ENCODE measurements at places on chromosomes 5 and 9. TPM values are rescaled to one million over a fixed set of nuclear protein-coding genes. Genes with fewer than 3 reads are reported as not detected.

Gene HMMR
- total RNA-seq = 61.1 TPM

DNA sequence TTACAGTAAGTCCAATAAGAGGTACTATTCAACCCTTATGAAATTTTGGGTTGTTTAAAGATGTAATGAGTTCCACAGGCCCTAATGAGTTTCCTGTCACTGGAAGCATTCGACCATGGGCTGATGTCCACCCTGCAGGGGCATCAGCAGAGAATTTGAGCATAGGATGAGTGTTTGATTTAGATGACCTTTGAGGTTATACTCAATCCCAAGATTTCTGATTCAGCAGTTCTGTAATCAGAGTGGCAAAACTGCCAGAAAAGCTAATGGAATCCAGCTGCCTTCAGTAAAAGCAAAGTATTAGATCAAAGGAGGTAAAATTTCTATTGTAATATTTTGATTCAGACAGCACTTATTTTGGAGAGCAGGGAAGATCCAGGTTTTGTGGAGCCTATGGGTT, 68.3 kb downstream of the COX7C start:
- no peak for DNase-seq
- H3K4me3 ChIP-seq = no peak overlapping the region
- no peak overlapping the region for H3K27ac ChIP-seq
- H3K36me3 ChIP-seq = no peaks in the 10 kb centered on the region
- H3K4me1 ChIP-seq = no peaks in the 10 kb centered on the region

DNA sequence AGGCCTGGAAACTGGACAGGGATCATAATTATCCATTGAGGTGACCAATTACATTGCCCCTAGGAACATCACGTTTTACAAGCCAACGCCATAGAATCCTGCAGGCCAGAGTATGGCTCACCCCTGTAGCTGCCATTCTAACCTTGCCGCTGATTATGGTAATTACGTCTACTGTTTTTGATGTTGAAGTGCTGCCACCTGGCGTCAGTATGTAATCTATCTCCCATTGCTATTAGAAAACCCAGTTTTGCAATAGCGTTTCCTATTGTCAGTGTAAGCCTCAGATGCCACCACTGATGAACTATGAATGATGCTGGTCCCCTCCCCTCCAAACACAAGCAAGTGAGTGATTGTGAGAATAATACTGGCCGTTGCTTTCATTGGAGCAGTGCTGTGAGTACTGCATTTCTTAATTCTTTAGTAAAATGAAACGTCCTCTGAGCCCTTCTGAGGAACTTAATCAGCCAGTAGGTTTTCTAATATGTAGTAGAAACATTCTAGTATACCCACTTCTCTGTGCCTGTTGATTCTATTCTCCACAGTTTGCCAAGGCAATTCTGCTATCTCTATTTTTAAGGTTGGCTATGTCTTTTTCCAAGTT, 100.5 kb upstream of the NMUR2 start:
- H3K4me1 ChIP-seq = no peaks in the 10 kb centered on the region
- no peaks in the 10 kb centered on the region for H3K36me3 ChIP-seq
- H3K4me3 ChIP-seq = no peak overlapping the region
- DNase-seq = peak; percentile 61
- H3K27me3 ChIP-seq = no peaks in the 10 kb centered on the region

GRCh38 chr5:147887026-147887627, 8.6 kb downstream of the SCGB3A2 start:
- H3K27me3 ChIP-seq = no peaks in the 10 kb centered on the region
- DNase-seq = peak; percentile 44
- no peak overlapping the region for H3K27ac ChIP-seq
- no peaks in the 10 kb centered on the region for H3K36me3 ChIP-seq
- H3K4me1 ChIP-seq = peaks cover 6% of the 10 kb centered on the region
- no peak overlapping the region for H3K4me3 ChIP-seq

Gene TRPM6
- total RNA-seq = 4.7 TPM

DNA sequence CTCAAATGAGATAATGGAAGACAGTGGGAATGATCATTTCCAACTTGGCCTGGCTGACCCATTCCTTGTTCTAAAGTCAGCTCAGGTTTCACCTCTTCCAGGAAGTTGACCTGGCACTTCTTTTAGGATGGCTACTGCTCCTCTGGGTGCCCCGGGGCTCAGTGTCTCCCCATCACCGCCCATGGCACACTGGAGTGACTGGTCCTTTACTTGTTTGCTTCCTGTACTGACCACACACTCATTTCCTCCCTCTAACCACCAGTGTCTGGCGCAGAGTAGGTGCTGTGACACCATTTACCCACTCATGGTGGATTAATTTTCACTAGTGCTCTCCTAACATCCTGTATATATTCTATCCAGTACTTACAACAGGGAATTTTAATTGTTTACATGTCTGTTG, 183.5 kb downstream of the CDK5RAP2 start:
- DNase-seq = no peak
- H3K36me3 ChIP-seq = peaks cover 4% of the 10 kb centered on the region

DNA sequence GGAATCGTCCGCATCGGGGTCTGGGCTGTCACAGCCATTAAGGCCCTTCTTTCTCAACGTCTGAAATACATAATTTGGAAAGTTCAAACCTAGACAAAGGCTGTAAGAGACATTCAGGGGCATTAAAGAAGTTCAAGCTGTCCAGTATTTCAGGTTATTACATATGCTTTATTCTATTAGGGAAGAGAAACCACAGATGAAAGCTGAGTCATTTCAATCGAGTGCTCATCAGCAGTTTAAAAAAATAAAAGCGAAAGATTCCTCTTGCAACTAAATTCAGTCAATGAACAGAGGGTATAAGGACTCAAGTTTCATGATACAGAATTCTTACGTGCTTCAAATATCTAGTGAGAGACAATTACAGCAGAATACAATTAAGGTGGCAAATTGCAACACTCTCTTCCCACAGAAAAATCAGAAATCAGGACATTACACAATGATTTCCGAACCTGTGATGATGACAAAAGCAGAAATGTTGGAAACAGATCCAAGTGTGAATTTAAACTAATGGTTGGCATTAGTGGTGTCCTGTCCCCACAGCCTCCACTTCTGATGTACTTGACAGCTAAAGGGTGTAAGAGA, 121.6 kb downstream of the MEF2C start:
- H3K27me3 ChIP-seq = no peaks in the 10 kb centered on the region
- no peak overlapping the region for H3K27ac ChIP-seq

DNA sequence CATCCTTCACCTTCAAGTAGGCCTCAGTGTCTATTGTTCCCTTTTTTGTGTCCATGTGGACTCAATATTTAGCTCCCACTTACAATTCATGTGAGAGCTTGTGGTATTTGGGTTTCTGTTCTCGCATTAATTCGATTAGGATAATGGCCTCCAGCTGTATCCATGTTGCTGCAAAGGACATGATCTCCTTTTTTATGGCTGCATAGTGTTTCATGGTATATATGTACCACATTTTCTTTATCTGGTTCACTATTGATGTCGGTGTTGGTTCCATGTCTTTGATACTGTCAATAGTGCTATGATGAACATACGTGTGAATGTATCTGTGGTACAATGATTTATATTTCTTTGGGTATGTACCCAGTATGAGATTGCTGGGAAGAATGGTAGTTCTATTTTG, 113.7 kb downstream of the FGF18 start:
- H3K27ac ChIP-seq = no peak overlapping the region
- H3K4me3 ChIP-seq = no peak overlapping the region
- no peaks in the 10 kb centered on the region for H3K27me3 ChIP-seq
- H3K36me3 ChIP-seq = no peaks in the 10 kb centered on the region
- DNase-seq = no peak

DNA sequence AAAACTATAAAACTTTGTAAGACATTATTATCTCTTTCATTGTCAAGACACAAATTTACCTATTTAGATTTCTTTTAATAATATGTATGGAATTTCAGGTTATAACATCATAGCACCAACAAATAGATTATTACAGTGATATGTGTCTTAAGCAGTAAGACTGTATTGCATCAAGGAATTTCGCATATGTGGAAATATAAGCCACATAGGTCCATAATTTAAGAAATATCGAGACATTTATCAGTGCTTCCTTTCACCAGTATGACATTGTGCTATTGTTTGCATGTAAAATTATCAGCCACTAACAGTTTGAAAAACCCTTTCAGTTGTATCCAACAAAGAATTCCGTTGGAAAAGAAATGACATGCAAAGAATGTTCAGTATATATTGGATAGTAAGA, 186.7 kb upstream of the RASA1 start:
- H3K27ac ChIP-seq = no peak overlapping the region
- no peak for DNase-seq
- H3K27me3 ChIP-seq = no peaks in the 10 kb centered on the region
- no peak overlapping the region for H3K4me3 ChIP-seq
- H3K36me3 ChIP-seq = no peaks in the 10 kb centered on the region

DNA sequence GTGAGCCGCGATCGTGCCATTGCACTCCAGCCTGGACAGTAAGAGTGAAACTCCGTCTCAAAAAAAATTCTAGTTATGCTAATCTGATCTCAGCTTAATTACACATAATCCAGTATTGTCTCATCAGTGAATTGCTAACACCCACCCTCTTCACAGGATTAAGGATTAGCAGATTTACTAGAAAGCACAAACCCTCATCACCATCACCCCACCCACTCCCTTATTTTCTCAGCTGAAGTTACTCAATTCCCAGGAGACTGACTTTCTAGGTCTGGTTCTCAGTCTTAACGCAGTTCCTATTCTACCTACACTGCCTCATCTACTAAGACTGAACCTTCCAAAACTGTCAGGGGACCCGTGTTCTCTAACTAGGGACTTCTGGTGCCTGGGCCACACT, 9.0 kb downstream of the TOR1B start:
- no peak for DNase-seq
- H3K4me3 ChIP-seq = no peak overlapping the region
- peak overlapping the region; percentile 61 for H3K27ac ChIP-seq
- no peaks in the 10 kb centered on the region for H3K27me3 ChIP-seq
- H3K4me1 ChIP-seq = peaks cover 30% of the 10 kb centered on the region

- no peaks in the 10 kb centered on the region for H3K36me3 ChIP-seq
- H3K27ac ChIP-seq = no peak overlapping the region
- H3K4me3 ChIP-seq = no peak overlapping the region
- H3K27me3 ChIP-seq = no peaks in the 10 kb centered on the region
- no peaks in the 10 kb centered on the region for H3K4me1 ChIP-seq
These were observed 181.1 kb upstream of the ELAVL2 start for GRCh38 chr9:24007185-24007584.

GRCh38 chr9:89905606-89906338, 301.0 kb downstream of the GADD45G start:
- H3K27ac ChIP-seq = no peak overlapping the region
- no peaks in the 10 kb centered on the region for H3K27me3 ChIP-seq
- H3K36me3 ChIP-seq = no peaks in the 10 kb centered on the region
- no peak overlapping the region for H3K4me3 ChIP-seq

- peaks cover 26% of the 10 kb centered on the region for H3K4me1 ChIP-seq
- no peak overlapping the region for H3K27ac ChIP-seq
- no peaks in the 10 kb centered on the region for H3K27me3 ChIP-seq
- peak overlapping the region; percentile 59 for H3K4me3 ChIP-seq
- DNase-seq = no peak
- no peaks in the 10 kb centered on the region for H3K36me3 ChIP-seq
These were observed 5.4 kb upstream of the PITX1 start for GRCh38 chr5:135039271-135040033.

- H3K36me3 ChIP-seq = no peaks in the 10 kb centered on the region
- no peak for DNase-seq
- no peak overlapping the region for H3K27ac ChIP-seq
- H3K4me1 ChIP-seq = no peaks in the 10 kb centered on the region
- H3K4me3 ChIP-seq = no peak overlapping the region
- no peaks in the 10 kb centered on the region for H3K27me3 ChIP-seq
These were observed 51.4 kb upstream of the FSD1L start for GRCh38 chr9:105396441-105396840.

DNA sequence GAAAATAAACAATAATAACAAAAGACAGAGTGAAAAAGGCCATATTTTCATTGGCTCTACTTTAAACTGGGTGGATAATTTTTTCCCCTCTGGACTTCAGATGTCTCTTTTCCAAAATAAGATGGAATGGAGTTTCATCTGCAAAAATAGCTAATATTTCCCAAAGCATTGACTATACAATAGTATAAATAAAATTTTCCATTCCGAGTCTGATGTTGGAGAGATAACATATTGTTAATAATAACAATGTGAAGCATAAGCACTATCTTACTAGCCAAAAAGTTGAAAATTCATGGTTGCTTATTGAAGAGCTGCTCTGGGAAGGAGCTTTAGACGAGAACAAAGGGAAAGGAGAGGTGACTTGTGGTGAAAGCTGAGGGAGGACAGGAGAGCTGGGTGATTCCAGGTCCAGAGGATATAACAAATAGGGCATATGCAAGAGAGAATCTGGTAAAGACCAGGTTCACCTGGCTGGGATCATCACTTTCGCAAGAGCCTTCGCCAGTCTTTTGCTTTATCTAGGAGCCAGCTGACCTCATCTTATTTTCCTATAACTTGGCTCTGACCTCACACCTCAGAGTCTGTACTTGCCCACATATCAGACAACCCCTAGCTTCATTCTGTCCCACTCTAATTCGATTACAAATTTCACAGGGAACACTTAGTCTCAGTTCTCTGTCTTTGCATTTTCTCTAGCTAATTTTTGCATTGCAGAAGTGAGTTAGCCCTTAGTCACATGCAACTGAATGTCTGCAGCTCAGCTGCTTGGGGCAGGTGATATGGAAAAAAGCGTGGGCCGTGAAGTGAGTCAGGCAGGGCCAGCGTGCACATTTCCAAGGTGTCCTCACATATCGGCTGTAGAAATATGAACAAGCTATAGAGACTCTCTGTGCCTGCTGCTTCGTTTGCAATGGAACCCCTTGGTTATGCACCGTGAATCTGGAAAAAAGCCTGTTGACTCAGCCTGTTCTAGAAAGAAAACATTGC, 7.6 kb upstream of the ZNF474 start:
- H3K4me3 ChIP-seq = no peak overlapping the region
- no peaks in the 10 kb centered on the region for H3K27me3 ChIP-seq
- no peak for DNase-seq
- no peaks in the 10 kb centered on the region for H3K4me1 ChIP-seq
- H3K27ac ChIP-seq = no peak overlapping the region
- H3K36me3 ChIP-seq = no peaks in the 10 kb centered on the region

- H3K36me3 ChIP-seq = no peaks in the 10 kb centered on the region
- H3K27me3 ChIP-seq = no peaks in the 10 kb centered on the region
- H3K27ac ChIP-seq = no peak overlapping the region
- no peak for DNase-seq
These were observed 22.9 kb downstream of the NUDT12 start for GRCh38 chr5:103539376-103540330.

Gene TMEM174
- not detected for total RNA-seq

Gene PCDH1
- 1.5 TPM for total RNA-seq

GRCh38 chr5:89350684-89351083, 467.7 kb upstream of the MEF2C start:
- H3K27ac ChIP-seq = no peak overlapping the region
- H3K27me3 ChIP-seq = no peaks in the 10 kb centered on the region
- no peak overlapping the region for H3K4me3 ChIP-seq
- H3K36me3 ChIP-seq = no peaks in the 10 kb centered on the region
- no peaks in the 10 kb centered on the region for H3K4me1 ChIP-seq

Gene FOXD4
- total RNA-seq = 0.93 TPM

DNA sequence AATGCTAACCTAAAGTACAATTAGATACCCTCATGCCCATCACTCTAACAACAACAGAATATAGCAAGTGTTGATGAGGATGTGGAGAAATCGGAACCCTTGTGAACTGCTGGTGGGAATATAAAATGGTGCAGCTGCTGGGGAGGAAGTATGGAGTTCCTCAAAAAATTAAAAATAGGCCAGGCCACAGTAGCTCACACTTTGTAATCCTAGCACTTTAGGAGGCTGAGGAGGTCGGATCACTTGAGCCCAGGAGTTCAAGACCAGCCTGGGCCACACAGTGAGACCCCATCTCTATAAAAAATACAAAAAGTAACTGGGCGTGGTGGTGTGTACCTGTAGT, 18.0 kb upstream of the MRNIP start:
- H3K4me3 ChIP-seq = no peak overlapping the region
- H3K4me1 ChIP-seq = no peaks in the 10 kb centered on the region
- H3K36me3 ChIP-seq = peaks cover 2% of the 10 kb centered on the region
- H3K27me3 ChIP-seq = no peaks in the 10 kb centered on the region

Data from Caco-2 (cell line).